Right renal cortex interstitium (tissue), 3 donors: ENCODE measurements at places on chromosomes 13 and 19.

DNA sequence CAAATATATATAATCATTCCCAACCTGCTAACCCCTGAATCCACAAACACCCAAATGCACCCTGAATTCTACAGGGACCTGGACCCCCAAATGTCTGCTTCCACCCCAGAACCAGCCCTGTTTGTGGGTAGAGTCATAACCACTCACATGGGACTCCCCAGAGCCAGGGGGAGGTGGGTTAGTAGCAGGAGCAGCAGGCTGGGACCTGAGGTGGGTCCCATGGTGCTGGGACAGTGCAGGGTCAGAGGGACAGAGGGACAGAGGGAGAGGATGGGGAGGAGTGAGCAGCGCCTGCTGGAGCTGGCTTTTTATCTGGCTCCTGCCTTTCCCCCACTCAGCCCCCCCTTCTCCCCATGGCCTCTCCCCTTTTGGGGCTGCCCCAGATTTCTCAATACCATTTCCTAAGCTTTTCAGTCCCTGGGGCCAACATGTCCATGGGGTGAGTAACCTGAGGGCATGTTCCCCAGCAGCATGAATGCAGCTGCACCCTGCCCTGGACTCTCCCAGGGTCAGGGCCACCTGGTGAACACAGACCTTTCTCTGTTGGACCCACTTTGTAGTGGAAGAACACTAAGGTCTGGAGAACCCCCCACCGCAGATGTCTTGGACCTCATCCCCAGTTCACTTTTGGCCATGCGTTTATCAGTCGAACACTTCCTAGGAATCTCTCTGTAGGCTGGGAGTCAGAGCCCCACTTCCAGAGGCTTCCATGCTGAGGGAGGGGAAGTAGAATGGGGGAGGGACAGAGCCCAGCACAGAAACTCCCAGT lies at the start of gene C3:
C3 (minus strand) TSS at position 282 of the 769 bp plus-strand sequence; CDS start at position 221, 61 bp downstream.
- DNase-seq = no peak

DNA sequence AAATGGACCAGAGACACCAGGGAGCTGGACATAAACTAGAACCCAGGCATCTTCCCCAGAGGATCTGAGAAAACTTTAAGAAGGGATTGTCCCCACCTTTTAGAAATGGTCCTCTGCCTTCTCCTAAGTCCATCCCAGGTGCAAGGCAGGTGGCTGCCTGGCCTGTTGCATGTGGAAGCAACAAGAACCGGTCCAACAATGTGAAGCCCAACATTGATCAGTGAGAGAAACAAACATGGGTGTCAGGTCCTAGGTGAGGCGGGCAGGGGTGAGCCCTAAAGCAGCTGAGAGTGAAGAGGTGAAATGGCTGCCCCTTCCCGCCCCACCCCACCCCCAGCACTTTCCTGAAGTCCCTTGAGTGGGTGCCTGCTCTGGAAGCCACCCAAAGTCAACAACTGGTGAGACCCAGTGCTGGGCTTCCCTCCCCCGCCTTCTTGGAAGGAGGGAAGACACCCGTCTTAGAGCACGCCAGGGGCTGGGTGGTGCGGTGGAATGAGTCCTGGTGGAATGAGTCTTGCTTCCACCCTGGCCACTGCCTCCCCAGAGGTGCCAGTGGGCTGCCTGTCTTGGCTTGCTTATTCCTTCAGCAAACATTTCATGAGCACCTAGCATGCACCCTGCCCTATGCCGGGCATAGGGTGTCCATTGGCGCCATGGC lies 1.7 kb downstream of the AP1M1 start:
- no peak for DNase-seq

DNA sequence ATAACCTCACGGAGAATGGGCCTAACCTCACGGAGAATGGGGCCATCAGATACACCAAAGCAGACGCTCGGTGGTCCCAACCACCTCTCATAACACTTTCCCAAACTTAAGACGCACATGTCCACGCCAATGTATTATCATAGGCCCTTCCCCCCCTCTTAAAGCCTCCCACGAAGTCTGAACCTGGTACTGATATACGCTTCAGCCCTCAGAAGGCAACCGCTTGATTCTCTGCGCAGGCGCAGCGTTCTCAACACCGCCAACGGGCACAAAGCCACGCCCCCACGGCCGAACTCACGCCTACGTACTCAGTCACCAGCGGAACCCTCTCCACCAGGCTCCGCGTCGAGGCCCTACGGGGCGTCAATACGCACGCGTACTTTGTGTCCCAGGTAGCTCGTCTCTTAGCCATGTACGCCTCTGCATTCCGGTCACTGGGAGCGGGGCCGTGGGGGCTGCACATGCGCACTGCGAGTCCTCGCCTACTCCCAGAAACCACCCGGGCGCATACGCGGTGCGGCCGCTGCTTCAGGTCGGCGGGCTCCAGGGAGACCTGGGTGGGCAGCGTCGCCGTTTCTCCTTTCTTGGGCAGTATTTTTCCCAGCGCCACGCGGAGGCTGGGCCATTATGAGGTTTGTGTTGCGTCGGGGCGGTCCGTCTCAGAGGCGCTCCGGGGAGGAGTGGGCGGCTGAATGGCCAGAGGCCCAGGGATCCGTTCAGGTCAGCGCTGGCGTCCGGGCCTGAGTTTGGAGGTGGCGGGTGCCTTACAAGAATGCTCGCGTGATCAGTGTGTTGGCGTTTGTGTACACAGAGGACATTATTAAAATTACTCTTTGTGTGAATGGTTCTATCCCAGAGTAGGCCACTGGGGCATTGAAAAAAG lies 25.3 kb downstream of the ZNF582 start:
- peak; percentile 81 for DNase-seq

- no peak for DNase-seq
Observed at GRCh38 chr13:31591642-31592233, 147.6 kb upstream of the RXFP2 start.

- DNase-seq = no peak
Observed at GRCh38 chr19:9793071-9793591, 24.6 kb upstream of the ZNF846 start.

GRCh38 chr13:24068472-24068871 lies 92.0 kb upstream of the SPATA13 start:
- no peak for DNase-seq

DNA sequence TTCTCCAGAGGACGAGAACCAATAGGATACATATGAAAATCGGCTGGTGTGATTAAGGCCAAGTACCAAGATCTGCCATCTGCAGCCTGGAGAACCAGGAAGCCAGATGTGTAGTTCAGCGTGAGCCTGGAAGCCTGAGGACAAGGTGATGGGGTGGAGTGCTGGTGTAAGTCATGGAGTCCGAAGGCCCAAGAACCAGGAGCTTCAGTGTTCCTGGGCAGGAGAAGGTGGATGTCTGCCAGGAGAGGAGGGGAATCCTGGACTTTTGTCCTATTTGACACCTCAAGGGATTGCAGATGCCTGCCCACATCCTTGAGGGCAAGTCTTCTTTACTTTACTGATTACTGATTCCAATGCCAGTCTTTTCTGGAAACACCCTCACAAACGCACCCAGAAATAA lies 71.5 kb downstream of the SPATA13 start:
- DNase-seq = no peak

DNA sequence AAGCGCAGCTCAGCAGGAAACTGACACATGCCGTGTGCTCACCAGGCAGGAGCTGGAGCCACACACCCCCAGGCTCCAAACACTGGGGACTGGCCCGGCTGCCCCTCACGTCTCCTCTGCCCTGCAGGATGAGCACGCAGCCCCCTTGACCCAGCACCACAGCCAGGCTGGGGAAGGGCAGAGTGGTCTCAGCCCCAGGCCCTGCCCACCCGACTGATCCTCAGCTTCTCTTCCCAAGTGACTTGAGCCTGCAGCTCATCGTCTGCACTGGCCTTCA lies 20.3 kb downstream of the GRTP1 start:
- no peak for DNase-seq

DNA sequence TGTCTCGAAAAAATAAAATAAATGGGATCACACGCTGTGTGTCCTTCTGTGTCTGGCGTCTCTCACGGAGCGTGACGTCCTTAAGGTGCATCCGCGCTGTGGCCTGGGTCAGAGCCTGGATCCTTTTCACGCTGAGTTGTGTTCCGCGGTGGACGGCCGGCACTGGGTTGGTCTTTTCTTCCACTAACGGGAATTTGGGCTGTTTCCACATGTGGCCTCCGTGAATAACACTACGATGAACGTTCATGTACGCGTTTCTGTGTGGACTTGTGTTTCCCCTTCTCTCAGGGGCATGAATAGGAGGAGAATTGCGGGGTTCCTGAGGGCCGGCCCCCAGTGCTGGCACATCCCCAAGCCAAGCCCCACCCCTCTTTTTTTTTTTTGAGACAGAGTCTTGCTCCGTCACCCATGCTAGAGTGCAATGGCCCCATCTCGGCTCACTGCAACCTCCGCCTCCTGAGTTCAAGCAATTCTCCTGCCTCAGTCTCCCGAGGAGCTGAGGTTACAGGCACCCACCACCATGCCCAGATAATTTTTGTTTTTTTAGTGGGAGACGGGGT lies 6.2 kb upstream of the PTBP1 start:
- DNase-seq = no peak

DNA sequence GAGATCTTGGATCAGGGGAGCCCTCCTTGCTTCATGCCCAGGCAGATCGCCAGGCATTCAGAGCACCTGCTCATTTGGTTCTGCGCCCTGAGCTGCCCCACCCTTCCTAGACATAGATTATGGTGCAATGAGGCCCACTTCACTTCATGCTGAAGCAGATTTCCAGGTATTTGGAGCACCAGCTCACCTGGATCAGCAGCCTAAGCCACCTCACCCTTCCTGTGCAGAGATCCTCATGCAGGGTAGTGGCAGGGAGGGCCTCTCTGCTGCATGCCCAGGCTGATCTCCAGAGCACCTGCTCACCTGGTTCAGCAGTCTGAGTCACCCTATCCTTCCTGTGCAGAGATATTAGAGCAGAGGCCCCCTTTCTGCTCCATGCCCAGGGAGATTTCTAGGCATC lies 1966.1 kb downstream of the PCDH9 start:
- DNase-seq = no peak

GRCh38 chr19:5564930-5565329 lies 2.8 kb downstream of the TINCR start:
- no peak for DNase-seq

- DNase-seq = no peak
Observed at GRCh38 chr19:44722131-44723121, 23.5 kb downstream of the CEACAM16 start.

DNA sequence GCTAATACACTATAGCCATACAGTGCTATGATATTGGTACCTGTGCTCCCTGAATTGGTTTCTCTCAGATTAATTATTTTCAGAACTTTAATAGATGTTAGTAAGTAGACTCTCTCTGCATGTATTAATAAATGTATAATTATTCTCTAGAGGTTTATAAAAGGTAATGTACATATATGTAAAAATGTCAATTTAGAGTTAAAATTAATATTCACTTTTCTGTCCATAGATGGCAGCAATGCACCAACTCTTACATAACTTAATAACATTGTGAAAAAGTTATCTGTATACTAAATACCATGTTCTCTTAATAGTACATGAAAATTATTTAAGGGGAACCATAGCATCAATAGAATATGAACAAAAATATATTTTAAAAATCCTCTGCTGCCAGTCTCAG lies 515.0 kb upstream of the KLHL1 start:
- DNase-seq = no peak

GRCh38 chr13:34019870-34020269 lies 201.9 kb downstream of the RFC3 start:
- DNase-seq = no peak

DNA sequence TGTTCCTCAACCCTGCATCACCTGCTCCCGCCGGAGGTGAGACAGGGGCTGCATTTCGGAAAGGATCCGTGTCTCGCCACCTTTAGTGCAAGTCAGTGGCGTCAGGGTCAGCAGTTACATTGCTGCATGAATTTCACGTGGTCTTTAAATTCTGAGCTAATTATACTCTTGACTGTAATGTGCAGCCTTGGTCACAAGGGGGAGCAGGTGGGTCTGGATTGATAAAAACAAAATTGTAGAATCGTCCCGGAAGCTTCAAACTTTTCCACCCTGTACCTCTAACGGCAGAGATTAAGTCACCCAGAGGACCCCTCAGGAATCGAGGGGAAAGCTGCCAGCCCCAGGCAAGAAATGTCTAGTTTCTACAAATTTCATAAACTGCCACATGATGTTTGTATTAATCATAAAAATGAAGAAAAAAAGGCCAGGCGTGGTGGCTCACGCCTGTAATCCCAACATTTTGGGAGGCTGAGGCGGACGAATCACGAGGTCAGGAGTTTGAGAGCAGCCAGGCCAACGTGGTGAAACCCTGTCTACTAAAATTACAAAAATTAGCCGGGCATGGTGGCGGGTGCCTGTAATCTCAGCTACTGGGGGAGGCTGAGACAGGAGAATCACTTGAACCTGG lies 20.2 kb downstream of the BBC3 start:
- DNase-seq = no peak

DNA sequence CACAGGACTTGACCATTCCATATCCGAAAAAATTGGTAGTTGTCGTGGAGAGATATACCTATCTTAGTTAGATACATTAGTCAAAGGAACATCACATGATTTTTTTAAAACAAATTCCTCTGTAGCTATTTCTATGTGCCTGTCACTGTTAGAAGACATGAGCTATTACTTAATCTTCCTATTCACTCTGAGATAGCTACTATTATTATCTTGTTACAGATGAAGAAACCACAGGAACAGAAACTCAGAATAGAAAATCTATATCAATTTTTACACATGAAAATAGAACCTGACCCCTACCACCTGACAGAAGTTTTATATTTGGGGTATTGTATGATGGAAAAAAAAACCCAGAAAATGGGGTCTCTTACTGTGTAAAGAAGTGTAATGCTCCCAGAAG lies 68.9 kb upstream of the TDRD3 start:
- DNase-seq = no peak

DNA sequence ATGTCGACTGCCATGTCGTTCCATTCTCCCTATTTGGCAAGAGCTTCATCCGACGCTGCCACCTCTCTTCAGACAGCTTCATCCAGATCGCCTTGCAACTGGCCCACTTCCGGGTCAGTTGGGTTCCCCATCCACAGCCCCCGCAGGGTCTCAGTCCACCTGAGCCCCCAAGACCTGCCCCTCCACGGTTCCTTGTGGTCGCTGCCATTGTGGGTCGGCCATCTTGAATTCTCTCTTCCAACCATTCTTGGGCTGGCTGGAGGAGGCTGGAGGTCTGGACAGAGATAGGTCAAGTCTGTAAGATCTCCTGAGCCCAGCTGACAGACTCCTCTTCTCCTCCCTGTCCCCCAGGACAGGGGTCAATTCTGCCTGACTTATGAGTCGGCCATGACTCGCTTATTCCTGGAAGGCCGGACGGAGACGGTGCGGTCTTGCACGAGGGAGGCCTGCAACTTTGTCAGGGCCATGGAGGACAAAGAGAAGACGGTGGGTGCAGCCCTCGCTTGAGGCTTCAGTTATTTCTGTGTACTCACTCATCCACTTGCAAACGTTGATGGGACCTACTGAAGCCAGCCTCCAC lies 19.5 kb downstream of the CPT1C start:
- no peak for DNase-seq

GRCh38 chr13:38674208-38674607 lies 12.7 kb upstream of the FREM2 start:
- DNase-seq = no peak

GRCh38 chr19:38744298-38744681 lies at the start of gene CAPN12:
Gene CAPN12 (minus strand): TSS chr19:38744474. CDS start chr19:38744165, 309 bp downstream.
- no peak for DNase-seq

GRCh38 chr13:50357586-50358118 lies 342.4 kb downstream of the KCNRG start:
- DNase-seq = peak; percentile 65

- DNase-seq = no peak
Observed at GRCh38 chr13:111215081-111216047, 100.3 kb downstream of the ARHGEF7 start.

- no peak for DNase-seq
Observed at GRCh38 chr19:44702551-44703176, 3.7 kb downstream of the CEACAM16 start.

- DNase-seq = no peak
Observed at GRCh38 chr19:54429176-54429495, 13.9 kb downstream of the TTYH1 start.

GRCh38 chr19:19342086-19343015 lies 21.7 kb downstream of the MAU2 start:
- DNase-seq = no peak
